ENCODE measurements at places on chromosomes 13 and 19. TPM values are rescaled to one million over a fixed set of nuclear protein-coding genes. Genes with fewer than 3 reads are reported as not detected.

The SRRM5 gene
- 1.4 TPM for total RNA-seq

DNA sequence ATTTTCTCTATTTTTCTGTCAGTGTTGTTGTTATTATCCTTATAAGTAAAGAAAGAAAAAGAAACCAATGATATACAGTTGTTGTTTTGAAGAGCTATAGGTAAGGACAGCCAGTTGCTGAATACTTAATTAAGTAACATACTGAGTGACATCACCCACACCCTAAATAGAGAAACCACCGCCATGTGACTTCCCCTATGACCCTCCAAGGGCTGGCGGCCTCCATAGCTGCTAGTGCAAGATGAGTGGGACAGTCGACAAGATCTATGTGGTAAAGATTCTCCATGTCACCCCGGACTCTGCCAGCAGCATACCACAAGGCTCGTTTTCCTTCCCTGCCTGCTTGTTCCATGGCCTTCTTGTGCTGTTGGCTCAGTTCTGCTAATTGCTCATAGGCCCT is 221.1 kb downstream of the DNAJC15 start:
- no peak for ATAC-seq

GRCh38 chr13:46126552-46127357 is 21.9 kb upstream of the CPB2 start:
- peak; percentile 87 for ATAC-seq

GRCh38 chr19:19214892-19215291 is 3.1 kb downstream of the NCAN start:
- no peak for ATAC-seq

The MAMSTR gene
- total RNA-seq: 1.1 TPM

The COL5A3 gene
- total RNA-seq: 32.1 TPM

- ATAC-seq: no peak
Measured at GRCh38 chr13:32047088-32047487, 15.5 kb downstream of the FRY start.

DNA sequence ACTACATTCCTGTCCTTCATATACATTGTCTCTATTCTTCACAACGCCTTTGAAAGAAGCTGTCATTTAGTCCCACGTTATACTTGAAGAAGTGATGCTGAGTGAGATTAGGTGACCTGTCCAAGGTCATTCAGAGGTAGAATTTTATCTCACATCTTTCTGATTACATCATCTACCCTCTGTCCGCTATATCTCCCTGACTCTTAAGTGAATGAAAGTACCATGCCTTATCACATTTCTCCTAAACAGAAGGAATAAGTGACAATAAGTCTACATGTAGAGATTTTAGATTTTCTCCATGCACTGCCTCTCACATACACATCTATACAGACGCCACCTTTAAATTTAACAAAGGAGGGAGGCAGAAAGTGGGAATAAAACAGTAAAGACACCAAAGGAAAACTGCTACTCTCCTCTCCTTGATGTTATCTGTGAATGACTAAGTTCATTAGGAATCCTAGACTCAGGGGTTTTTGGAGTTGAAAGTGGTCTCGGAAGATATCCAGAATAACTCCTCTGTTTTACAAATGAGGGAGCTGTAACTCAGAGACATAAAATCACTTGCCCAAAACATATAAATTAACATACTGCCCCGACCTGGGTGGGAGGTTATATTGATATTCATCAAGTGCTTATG is 4.9 kb upstream of the CLDN10 start:
- no peak for ATAC-seq

DNA sequence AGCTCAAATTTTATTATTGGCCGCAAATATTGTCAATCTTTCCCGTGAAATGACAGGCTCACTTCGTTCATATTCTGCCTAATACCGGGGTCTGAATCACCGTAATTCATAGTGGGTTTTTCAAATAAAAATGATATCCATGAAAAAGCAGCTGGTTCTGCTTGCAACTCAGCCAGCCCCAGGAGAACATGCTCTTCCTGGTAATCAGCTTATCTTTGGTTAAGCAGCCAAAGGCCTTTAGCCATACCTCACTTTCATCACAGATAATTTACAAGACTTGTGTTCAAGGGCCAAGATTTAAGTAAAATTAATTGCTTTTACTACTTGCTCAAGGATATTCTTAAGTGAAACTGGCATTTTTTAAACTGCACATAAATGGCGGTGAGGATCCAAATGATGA is 22.5 kb downstream of the RNASEH2B start:
- ATAC-seq: no peak

DNA sequence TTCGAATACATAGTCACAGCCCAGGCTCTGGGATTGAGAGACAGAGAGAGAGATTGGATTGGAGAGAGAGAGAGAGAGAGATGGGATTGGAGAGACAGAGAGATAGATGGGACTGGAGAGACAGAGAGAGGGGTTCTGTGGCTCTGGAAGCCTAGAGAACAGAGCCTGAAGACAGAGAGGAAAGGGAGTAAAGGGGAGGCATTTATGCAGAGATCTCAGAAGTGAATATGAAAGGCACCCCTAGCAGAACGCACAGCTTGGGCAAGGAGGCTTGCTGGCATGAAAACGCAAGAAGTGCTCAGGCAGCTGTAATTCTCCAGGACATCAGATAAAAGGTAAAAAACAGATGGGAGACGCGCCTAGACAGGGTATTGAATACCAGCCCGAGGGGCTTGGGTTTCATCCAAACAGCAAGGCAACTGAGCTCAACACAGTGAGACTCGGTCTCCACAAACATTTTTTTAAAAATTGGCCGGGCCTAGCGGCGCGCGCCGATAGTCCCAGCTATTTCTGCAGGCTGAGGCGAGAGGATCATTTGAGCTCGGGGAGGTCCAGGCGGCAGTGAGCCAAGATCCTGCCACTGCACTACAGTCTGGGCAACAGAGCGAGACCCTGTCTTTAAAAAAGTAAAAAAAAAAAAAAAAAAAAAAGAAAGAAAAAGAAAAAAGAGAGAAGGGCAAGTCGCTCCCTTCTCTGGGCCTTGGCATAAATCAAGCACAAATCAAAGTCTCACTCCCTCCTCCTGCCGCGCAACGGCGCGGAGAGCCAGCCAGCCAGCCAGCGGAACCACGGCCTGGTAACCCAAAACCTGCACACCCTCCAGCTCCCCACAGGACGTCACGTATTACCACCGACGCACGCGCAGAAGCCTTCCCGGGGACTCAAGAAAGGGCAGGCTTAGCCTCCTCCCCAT is 774 bp upstream of the PPP2R1A start:
- ATAC-seq: peak; percentile 3

DNA sequence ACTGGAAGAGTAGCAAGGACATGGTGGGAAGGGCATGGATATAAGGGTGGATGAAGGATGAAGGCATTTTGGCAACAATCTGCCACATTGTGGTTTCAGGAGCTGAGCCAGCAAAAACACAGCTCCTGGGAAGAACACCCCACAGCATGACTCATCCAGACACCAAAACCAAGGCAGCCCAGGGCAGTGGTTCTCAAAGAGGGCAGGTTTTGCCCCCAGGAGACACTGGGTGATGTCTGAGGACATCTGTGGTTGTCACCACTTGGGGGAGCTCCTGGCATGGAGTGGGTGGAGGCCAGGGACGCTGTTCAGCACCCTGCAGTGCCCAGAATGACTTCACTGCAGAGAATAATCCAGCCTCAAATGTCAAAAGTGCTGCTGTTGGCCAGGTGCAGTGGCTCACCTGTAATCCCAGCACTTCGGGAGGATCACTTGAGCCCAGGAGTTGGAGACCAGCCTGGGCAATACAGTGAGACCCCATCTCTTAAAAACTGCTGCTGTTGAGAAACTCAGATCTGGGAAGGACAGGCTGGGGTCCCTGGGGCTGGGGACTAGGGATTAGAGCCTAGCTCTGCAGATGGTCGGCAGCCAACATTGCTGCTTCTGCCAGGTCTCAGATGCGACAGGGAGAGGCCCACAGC is 16.1 kb downstream of the ZFR2 start:
- peak; percentile 60 for ATAC-seq

The TRAPPC2B gene
- total RNA-seq: 4.5 TPM

- ATAC-seq: no peak
Measured at GRCh38 chr13:19345158-19345557, 163.5 kb upstream of the TUBA3C start.

- ATAC-seq: no peak
Measured at GRCh38 chr19:39916851-39917396, 17.5 kb downstream of the FCGBP start.

GRCh38 chr13:70613295-70613694 is 505.0 kb upstream of the KLHL1 start:
- no peak for ATAC-seq

DNA sequence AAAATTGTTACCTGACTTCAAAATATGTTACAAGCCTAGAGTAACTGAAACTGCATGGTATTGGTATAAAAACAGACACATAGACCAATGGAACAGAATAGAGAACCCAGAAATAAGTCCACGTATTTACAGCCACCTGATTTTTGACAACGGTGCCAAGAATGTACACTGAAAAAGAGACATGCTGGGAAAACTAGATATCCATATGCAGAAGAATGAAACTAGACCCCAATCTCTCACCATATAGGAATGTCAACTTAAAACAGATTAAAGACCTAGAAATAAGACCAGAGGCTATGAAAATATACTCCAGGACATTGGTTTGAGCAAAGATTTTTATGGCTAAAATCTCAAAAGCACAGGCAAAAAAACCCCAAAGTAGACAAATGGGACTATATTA is 76.5 kb downstream of the LATS2 start:
- no peak for ATAC-seq

- no peak for ATAC-seq
Measured at GRCh38 chr13:57212989-57213388, 46.0 kb downstream of the PRR20E start.

- no peak for ATAC-seq
Measured at GRCh38 chr19:45713141-45713540, 17.6 kb downstream of the FBXO46 start.

- ATAC-seq: no peak
Measured at GRCh38 chr13:53012707-53013106, 15.9 kb upstream of the OLFM4 start.

DNA sequence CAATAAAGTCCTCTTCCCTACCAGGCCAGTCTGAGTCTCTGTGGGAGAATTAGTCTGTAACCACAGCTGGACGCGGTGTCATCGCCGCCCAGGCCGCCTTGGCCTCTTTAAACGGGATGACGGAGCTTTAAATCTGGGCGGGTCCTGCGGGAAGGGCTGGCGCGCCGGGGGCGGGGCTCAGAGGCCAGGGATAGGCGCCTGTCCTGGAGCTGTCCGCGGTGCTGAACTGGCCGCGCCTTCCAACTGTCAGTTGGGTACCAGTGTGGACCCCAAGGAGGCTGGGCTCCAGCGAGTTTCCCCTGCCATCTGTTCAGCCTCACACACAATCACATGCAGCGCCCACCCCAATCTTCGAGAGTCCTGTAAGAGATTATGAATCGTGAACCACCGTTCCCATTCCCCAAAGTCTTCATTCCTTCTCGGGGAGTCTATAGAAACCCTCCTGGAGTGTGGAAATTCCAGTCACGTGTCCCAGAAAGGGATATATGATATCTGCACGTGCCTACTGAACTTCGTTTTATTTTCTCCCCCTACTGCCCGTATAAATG is 11.5 kb downstream of the APLP1 start:
- peak; percentile 86 for ATAC-seq

The ERICH4 gene
- total RNA-seq: not detected

The ARID3A gene
- total RNA-seq: 79.3 TPM

DNA sequence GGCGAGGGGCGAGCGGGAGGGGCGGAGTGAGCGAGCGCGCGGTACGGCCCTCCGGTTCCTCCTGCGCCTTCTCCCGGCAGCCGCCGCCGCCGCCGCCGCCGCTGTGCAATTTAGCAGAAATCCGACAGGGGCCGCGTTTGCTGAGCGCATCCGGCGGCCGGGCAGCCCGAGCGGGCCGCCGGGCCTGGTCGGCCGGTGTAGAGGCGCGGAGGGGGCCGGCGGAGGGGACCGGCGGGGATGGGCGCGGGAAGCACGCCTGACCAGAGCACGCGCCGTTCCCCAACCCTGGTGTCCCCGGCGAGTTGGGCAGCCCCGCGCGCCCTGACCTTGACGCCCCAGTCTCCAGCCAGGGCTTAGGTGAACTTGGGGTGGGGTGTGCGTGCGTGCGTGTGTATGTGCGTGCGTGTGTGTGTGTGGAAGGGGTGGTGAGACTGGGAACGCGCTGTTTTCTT is 144.5 kb upstream of the ZNF536 start:
- peak; percentile 56 for ATAC-seq

GRCh38 chr13:85798556-85798955 is 663 bp downstream of the SLITRK6 start:
- ATAC-seq: no peak

- no peak for ATAC-seq
Measured at GRCh38 chr13:46953331-46953730, 56.5 kb upstream of the HTR2A start.

DNA sequence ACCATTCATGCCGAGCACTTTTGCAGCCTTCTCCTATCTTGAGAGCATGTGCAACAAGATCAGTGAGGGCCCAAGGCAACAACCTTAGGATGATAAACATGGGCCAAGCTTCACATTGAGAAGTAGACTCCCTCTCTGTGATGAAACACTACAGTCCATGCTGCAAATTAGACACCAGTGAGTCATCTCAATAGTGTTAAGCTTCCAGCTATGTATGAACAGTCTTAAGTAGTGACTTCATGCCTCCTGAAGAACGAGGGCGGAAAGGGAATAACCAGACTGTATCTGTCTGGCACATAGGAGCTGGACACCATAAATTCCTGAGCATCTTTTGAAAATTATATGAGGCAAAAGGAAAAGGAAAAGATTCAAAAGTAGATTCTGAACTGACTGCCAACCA is 309.9 kb upstream of the SLITRK1 start:
- no peak for ATAC-seq

DNA sequence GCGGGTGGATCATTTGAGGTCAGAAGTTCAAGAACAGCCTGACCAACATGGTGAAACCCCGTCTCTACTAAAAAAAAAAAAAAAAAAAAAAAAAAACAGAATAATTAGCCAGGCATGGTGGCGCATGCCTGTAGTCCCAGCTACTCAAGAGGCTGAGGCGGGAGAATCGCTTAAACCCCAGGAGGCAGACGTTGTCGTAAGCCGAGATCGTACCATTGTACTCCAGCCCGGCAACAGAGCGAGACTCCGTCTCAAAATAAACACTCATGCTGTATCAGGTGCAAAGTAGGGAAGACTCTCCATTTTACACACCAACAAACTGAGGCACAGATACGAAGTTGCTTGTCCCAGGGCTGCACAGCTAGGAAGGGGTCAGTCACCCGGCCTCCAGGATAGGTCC is 15.6 kb downstream of the TLE6 start:
- no peak for ATAC-seq

The MYBPC2 gene
- 0.28 TPM for total RNA-seq

DNA sequence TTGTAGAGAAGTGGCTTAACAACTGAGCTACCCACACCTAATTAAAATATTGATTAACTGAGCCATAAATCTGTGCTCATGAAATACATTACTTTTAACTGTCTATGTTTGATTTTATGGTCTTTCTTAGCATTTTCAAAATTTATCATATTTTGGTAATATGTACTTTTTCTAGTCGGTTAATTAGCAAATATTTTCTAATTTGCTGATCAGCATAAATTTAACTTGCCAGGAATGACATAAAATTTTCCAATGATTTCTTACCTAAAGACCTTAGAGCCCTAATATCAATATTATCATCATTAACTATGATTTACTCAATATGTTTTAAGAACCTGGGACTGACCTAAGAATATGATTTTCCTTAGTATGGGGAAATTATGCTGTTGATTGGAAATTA is 19.9 kb upstream of the COG6 start:
- ATAC-seq: no peak

The ZNF709 gene
- total RNA-seq: 3.4 TPM

All from activated T-helper 17 cell treated with anti-CD3 and anti-CD28 coated beads, Interleukin-2, amount 50 U/mL, for 72 hours (primary cell).